ENCODE measurements at places on chromosomes 13 and 19. TPM values are rescaled to one million over a fixed set of nuclear protein-coding genes. Genes with fewer than 3 reads are reported as not detected.

Gene RINL
- 0.68 TPM for total RNA-seq

Gene PSG1
- total RNA-seq, result not detected

Gene SBNO2
- 58.7 TPM for total RNA-seq

Gene ZNF628
- total RNA-seq, result 0.66 TPM

Gene FFAR2
- not detected for total RNA-seq

Gene TNFRSF19
- 2.5 TPM for total RNA-seq

Gene ZNF587
- total RNA-seq, result 19.3 TPM

Gene LPAR6
- 28.2 TPM for total RNA-seq

Gene ZNF610
- total RNA-seq, result 1.8 TPM

Gene PLPP2
- 0.53 TPM for total RNA-seq

Gene HSH2D
- total RNA-seq, result not detected

Gene ELSPBP1
- total RNA-seq, result not detected

Data from aortic smooth muscle cell (primary cell).